Aorta (tissue), 5 donors: ENCODE measurements at places on chromosomes 5 and 9. TPM values are rescaled to one million over a fixed set of nuclear protein-coding genes. Genes with fewer than 3 reads are reported as not detected.

The BTNL8 gene
- polyA plus RNA-seq, result not detected

DNA sequence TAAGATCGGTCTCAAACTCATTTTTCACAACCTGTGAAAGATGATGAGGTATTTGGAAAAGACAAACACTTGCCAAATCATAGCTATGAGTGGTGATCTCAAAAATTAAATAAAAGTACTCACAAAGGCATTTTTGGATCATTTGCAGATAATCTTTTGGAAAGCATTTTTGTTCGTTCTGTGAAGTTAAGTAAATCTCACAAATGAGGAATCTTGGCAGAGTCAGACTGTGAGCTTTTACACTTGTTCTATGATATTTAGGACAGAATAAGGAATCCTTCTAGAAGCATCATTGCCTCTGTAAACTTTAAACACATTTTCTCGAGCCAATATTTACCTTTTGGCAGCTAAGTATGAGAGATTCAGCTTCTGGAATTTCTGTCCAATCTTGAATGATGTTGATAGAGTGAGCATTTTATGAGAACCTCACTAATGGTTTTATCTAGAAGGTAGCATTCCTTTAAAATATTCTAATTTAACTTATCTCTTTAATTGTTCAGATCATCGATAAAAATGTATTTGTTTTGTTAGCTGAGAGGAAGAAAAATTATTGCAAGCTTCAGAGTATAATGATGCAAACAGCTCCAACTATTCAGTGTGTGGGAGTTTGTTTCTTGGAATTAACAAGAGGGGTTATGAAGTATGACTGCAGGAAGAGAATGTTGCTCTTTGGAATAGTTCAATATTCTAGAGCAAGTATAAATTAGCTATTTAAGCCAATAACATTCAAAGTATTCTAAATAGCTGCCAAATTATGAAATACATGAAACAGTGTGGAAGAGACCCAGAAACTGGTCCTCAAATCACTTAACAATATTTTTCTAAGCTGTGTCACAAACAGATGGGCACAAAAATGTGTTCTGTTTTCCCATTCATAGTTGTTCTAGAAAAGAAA, 48.6 kb upstream of the SLCO6A1 start:
- DNase-seq, result no peak

DNA sequence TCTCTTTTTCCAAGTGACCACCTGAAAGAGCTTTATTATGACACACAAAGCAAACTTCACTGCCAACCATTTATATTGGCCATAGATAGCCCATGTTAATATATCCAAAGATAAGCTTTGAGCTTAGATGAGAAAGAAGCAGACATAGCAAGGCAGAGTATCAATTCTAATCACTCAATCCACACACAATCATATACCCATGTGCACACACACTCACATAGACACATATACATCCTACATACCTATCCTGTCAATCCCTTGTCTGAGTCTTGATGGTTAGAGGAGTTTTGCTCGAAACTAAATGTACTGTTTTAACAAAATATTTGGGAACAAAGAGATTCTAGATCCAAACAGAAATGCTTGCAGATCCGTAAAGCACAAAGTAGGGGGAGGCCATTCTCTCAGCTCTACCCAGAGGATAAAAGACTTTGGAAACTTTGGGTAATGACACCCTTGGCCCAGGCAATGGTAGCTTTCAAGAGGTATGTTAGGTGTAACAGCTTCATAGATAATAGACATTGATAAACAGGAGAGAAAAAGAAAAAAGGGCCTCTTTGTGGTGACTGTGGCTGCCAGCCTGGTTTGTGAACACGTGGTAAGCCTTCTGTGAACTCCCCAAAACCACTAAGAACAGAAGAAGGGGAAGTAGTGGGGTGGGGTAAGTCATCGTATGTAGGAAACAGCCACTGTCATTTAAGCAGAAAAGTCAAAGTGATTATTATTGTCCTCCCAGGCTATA, 121.6 kb downstream of the TLR4 start:
- DNase-seq, result no peak

DNA sequence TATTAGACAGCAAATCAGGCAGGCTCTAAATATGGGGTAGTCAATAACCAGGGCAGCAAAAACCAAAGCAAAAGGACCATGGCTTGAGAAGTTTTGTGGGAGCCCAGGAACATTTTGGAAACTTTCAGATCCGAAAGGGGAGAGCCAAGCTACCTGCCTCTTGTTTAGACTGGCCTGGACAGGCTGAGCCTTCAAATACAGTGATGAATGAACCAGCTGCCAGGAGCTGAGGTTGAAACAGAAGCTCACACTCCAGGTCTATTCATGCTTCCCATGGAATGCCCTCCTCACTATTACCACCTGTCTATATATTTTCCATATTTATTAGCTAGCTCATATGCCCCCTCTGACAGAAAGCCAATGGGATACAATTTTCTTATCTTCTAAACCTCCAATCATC, 150.8 kb upstream of the SLC44A1 start:
- no peak for DNase-seq

DNA sequence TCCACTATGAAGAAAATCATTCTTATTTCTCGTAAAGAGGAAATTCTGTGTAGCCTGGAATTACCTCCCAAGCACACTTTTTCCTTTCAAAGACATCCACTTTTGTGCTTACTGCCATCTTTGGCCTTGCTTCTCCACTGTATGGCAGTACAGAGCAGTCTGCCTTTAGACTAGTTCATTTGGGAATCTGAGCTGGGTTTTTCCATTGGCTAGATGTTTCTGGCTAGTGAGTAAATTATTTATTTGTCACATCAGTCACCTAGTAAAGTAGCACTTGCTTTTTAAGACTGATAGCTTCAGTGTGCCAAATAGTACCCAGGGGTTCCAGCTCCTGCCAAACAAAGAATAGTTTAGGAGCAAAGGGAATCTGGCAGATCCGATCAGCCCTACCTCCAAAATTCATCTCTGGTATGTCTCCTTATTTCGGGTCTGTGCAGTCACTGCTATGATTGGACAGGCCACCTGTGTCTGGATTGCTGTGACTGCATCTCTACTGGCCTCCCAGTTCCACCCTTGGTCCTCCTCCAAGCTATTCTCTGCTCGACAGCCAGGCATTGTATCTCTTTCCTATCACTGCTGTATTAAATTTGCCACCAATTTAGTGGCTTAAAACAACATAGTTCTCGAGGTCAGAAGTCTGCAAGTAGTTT, 97.6 kb downstream of the NUDT12 start:
- no peak for DNase-seq

The ECM2 gene
- 102 TPM for polyA plus RNA-seq

DNA sequence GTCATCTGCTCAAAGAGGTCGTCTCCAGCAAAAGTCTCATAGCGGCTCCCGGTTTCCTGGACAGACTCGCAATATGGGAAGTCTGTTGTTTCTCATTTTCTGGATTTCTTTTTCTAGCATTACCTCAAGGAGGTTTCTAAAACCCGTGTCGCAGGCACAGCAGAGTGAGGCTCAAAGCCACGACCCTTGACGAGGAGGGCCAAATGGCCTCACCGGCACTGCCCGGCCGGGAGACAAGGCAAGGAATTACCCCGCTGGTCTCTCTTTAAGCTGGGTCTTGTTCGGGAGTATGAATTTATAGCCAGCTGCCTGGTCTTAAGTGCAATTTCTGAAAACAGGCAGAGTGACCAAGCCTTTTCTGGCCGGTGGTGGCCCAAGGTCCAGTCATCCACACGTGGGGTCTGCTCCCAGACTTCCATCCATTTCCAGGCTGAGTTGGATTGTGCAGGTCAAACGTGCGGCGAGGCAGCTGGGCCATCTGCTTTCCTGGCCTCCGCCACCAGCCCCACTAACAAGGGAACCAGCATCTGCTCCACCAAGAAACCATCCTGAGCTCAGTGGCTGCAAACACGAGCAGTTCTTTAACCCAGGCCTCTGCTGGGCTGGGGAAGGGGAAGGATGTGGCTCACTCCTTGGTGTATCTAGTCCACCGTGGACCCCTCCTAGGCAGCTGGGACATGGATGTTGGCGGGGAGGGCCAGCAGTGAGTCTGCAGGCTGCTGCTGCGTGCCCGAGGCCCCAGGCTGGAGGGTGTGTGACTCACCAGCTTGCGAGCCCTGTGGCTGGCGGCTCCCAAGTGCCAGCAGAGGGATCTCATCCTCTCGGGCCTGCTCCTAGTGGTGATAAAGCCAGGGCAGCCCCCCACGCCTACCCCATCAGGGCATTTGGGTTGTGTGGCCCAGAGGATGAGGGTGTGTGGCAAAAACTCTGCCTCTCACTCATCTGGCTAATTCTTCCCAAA, 55.6 kb upstream of the COL5A1 start:
- DNase-seq, result peak; percentile 77

DNA sequence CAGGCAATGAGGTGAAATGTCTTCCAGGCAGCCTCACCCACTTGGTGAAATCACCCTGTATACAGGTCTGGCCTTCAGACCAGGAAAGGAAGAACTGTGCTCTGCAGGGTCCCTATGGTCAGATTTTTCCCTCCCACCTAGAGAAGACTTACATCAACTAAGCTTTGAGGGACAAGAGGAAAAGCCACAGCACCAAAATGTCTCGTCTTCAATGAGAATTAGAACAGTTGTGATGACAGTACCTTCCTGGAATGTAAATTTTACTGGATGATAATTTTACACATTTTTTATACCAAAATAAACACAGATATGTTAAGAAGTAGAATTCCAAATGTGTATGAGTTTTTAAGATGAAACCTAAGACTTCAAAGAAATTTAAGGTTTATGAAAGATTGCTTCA, 283.9 kb downstream of the SPOCK1 start:
- DNase-seq, result no peak

The HTR4 gene
- 1.5 TPM for polyA plus RNA-seq

The ENC1 gene
- 2.8 TPM for polyA plus RNA-seq

- DNase-seq, result no peak
These were observed 8.3 kb upstream of the GAS1 start for GRCh38 chr9:86955561-86955960.

DNA sequence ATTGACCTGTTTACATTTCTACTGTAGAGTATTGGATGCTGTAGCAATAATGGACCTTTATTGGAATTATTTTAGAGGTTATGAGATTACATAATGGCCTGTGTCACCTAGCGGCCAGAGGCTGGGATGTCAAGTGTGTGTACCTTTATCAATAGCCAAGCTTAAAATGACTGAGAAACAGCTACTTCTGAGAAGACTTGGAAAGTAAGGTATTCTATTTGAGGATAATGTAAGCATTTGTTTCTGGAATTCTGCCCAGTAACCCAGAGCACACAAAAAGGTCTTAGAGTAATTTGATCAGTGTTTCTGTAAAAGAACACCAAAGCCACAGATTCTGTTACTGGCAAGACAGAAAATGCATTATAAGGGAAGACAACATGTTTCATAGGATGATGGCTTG, 116.8 kb downstream of the MACIR start:
- DNase-seq, result no peak
